Stimulated activated CD8-positive, alpha-beta memory T cell treated with anti-CD3 and anti-CD28 coated beads, Interleukin-15, amount 100 ng/mL, for 24 hours (primary cell): ENCODE measurements at places on chromosomes 5 and 9.

GRCh38 chr5:34688015-34688810, 32.1 kb downstream of the RAI14 start:
- no peak for DNase-seq

DNA sequence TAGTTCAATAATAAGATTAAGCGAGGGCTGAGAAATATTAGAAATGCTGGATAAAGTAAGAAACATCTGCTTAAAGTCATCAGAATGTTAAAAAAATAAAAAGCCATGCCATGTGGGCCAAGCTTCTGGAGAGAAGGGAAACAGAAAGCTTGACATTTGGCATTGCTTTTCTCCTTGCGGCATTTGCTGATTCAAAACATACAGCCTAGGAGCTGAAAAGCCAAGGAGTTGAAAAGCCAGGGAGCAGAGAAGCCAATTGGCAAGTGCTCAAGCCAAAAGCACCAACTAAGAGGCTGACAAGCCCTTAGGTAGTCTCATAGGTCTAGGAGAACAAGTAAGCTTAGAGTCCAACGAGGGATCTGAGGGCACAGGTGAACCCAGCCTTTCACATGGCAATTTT, 754.3 kb downstream of the TLE4 start:
- DNase-seq, result no peak

DNA sequence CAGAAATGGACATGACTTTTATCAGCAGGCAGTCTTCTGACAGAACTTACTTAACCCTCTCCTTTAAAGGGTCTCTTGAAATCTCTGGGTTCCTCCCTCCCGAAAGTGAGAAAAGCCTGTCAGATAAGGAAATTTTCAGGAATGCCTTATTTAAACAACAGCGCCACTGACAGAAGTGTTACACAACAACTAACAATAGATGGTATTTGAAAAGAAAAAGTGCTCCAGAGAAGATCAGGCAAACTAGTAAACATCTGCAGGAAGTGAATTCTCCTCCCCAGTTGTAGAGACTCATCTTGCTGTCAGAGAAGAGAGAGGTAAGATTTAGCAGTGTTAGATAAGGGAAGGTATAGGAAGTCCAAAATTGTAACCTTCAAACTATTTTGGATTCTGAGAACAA, 107.2 kb upstream of the NFIL3 start:
- DNase-seq, result no peak

GRCh38 chr9:14395317-14396082, 81.6 kb upstream of the NFIB start:
- DNase-seq, result no peak

- no peak for DNase-seq
Measured at GRCh38 chr9:17135295-17136160, 688 bp downstream of the CNTLN start.

GRCh38 chr9:113164536-113165300, 13.9 kb downstream of the SLC31A2 start:
- DNase-seq, result no peak

DNA sequence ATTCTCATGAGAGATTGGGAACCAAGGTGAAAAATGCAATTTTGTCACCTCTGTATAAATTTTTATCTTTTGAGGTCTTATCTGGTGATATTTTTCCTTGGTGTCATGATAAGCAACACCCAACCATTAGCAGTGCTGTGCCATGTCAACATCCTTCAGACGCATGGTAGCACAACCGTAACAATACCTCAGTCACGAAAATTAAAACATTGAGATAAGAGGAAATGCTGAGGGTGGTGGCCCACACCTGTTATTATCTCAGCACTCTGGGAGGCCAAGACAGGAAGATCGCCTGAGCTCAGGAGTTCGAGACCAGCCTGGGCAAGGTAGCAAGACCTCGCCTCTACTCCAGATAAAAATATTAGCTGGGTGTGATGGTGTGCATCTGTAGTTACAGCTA, 32.7 kb downstream of the SLC46A2 start:
- no peak for DNase-seq

GRCh38 chr9:91682806-91683205, 259.2 kb upstream of the NFIL3 start:
- DNase-seq, result no peak

- no peak for DNase-seq
Measured at GRCh38 chr5:65157906-65158603, 323.7 kb downstream of the ADAMTS6 start.

- DNase-seq, result no peak
Measured at GRCh38 chr5:153546566-153546965, 56.1 kb downstream of the GRIA1 start.

DNA sequence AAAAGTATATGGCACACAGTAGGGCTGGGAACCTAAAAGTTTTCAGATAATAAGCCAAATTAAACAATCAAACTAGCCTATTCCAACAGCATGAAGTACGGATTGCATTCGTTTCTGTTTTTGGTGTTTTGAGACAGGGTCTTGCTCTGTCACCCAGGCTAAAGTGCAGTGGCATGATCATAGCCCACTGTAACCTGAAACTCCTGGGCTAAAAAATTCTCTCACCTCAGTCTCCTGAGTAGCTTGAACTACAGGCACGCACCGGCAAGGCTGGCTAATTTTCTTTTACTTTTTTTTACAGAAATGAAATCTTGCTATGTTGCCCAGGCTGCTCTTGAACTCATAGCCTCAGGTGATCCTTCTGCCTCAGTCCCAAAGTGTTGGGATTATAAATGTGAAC, 5.2 kb downstream of the RFX3 start:
- DNase-seq, result no peak

- DNase-seq, result no peak
Measured at GRCh38 chr5:151628112-151628823, 37.1 kb upstream of the FAT2 start.

GRCh38 chr5:71591100-71591499, 4.0 kb downstream of the MCCC2 start:
- no peak for DNase-seq

GRCh38 chr5:620152-620551, 8.0 kb downstream of the CEP72 start:
- no peak for DNase-seq

GRCh38 chr5:103234239-103234975, 24.2 kb upstream of the MACIR start:
- DNase-seq, result no peak

GRCh38 chr9:5983042-5983441, 32.4 kb downstream of the RANBP6 start:
- no peak for DNase-seq

DNA sequence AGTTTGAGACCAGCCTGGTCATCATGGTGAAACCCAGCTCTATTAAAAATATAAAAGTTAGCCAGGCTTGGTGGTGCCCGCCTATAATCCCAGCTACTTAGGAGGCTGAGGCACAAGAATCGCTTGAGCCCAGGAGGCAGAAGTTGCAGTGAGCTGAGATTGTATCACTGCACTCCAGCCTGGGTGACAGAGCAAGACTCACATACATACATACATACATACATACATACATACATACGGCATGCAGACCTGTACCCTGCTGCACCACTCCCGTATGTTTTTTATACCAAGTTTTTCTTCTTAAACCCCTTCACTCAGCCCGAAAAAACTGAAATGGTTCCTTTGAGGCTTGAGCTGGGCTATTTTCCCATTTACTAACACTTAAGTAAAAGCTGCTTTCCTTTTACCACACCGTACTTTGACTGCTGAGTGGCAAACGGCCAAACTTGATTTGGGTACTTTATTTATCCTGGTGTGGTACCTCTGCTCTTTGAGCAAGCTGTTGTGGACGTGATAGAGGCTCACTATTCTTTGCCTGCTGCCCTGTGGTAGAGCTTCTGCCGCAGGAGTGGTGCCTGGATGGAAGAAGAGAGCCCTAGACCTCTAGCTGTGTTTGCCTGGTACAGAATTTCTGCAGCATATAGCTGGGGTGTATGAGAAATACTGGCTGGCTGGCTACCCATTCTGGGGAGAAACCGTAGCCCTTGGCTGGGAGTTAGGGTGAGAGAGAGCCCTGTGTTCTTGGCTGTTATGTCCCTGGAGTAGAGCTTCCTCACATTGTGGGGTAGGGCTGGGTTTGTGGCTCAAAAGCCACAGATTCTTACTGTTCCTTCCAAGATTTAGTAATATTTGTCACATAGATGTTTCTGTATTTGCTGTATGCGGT, 19.4 kb downstream of the IPO11 start:
- DNase-seq, result no peak

DNA sequence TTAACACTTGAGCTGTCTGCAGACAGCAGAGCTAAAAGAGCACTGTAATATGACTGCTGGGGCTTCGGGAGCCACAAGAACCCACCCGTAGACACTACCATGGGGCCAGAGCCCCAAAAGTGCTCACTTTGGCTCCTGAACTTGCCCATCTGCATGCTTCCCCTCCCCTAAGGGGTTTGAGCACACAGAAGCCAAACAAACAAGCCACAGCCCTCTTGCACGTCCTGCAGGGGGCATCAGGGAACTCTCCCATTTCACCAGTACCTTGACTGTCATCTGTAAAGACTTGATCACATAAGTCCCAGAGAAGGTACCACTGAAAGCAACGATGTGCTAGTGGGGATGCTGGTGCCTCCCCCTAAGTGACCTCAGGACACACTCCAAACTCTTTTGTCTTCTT, 681.8 kb downstream of the SEMA5A start:
- DNase-seq, result no peak

GRCh38 chr9:104907278-104907951, 20.5 kb downstream of the ABCA1 start:
- no peak for DNase-seq
